ENCODE measurements at places on chromosomes 11 and 22. TPM values are rescaled to one million over a fixed set of nuclear protein-coding genes. Genes with fewer than 3 reads are reported as not detected.

DNAJB7 gene
- total RNA-seq: not detected

ATG13 gene
- total RNA-seq: 39.0 TPM

P2RY6 gene
- 2.0 TPM for total RNA-seq

GRCh38 chr11:37110385-37110784 is 512.3 kb upstream of the RAG2 start:
- DNase-seq: no peak

DNA sequence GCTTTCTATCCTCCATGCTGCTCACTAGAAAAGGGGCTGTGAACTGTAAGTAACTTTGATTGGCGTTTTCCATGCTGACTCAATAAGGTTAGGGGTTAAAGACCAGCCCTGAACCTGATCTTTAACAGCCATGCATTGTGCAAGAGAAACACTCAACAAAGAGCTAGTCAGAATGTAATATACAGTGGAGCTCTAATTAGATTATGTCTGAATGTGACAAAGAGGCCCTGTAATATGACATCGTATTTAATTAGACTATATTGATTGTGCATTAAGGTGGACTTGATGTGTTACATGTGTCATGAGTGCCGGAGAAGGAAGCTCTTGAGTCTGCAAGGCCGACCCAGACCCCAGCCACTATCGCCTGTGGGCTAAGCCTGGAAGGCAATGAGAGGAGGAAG is 70.5 kb downstream of the PKNOX2 start:
- DNase-seq: no peak

GRCh38 chr22:37930270-37930951 is 23.0 kb downstream of the C22orf23 start:
- DNase-seq: no peak
